ENCODE measurements at places on chromosomes 5 and 9. TPM values are rescaled to one million over a fixed set of nuclear protein-coding genes. Genes with fewer than 3 reads are reported as not detected.

CARD6 gene
- 6.6 TPM for total RNA-seq

GAS1 gene
- 2.3 TPM for total RNA-seq

- no peak overlapping the region for H3K4me3 ChIP-seq
- no peaks in the 10 kb centered on the region for H3K4me1 ChIP-seq
- no peak for DNase-seq
- no peaks in the 10 kb centered on the region for H3K27me3 ChIP-seq
- H3K27ac ChIP-seq = no peak overlapping the region
- H3K36me3 ChIP-seq = peaks cover 3% of the 10 kb centered on the region
These were observed 30.7 kb downstream of the INVS start for GRCh38 chr9:100129772-100130171.

DNA sequence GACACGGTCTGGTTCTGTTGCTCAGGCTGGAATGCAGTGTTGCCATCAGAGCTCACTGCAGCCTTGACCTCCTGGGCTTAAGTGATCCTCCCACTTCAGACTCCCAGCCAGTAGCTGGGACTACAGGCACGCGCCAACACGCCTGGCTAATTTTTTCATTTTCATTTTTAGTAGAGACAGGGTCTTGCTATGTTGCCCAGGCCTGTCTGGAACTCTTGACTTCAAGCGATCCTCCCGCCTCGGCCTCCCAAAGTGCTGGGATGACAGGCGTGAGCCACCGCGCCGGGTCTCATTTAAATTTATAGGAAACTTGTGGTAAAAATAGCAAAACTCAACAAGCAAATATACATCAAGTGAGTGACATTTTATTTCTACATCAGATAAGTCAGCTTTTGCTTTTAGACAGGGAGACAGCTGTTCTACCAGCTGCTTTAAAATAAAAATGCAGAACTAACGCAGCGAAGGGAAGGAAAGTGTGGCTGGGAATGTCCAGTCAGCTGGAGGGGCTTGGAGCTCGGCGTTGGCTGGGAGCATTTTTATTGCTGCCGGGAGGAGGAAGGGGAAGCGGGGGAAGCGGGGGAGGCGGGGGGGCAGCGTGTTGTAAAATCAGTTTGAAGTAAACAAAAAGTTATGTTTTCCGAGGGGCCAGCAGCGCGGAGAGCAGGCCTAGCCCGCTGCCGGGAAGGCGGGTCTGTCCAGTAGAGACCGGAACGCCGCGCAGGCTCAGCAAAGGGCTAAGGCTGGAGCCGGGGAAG lies 707 bp upstream of the ZFYVE16 start:
- no peaks in the 10 kb centered on the region for H3K27me3 ChIP-seq
- no peak for DNase-seq
- H3K4me3 ChIP-seq = peak overlapping the region; percentile 72
- peaks cover 3% of the 10 kb centered on the region for H3K36me3 ChIP-seq
- peak overlapping the region; percentile 94 for H3K27ac ChIP-seq

DNA sequence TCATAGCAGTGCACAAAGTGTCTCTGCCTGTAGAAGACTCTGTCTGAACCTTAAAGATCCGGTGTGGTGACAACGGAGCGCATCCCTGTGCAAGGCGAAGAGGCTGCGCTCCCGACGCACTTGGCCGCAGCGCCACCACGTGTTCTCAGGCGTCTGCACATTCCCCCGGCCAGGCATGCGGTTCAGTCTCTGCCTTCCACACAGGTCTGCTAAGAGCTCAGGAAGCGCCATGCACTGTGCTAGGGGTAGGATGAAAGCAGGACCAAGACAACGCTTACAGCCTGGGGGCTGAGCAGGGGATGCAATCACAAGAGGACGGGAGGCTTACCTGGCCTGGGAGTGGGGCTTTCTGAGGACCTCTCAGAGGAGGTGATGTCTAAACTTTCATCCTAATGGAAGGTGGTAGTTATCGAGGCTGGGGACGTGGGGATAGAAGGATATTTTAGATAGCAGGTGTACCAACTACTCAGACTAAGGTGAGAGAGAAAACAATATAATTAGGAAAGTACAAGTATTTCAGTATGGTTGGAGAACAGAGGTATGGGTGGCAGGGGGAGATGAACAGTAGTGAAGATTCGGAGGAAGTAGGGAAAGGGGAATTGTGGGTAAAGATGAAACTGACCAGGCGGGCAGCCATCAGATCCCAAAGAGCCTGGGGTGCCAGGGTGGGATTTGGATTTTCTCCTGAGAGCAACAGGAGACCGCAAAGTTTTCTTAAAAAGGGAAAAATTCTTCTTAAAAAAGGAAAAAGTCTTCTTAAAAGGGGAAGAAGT lies 13.3 kb downstream of the CAPSL start:
- H3K4me1 ChIP-seq = peaks cover 26% of the 10 kb centered on the region
- no peak overlapping the region for H3K27ac ChIP-seq
- no peaks in the 10 kb centered on the region for H3K27me3 ChIP-seq
- DNase-seq = peak; percentile 67
- H3K4me3 ChIP-seq = no peak overlapping the region

GRCh38 chr5:121239951-121240350 lies 611.7 kb upstream of the FTMT start:
- no peak overlapping the region for H3K4me3 ChIP-seq
- no peak overlapping the region for H3K27ac ChIP-seq
- no peaks in the 10 kb centered on the region for H3K4me1 ChIP-seq
- H3K36me3 ChIP-seq = no peaks in the 10 kb centered on the region

- no peak overlapping the region for H3K27ac ChIP-seq
- no peaks in the 10 kb centered on the region for H3K27me3 ChIP-seq
- H3K4me3 ChIP-seq = no peak overlapping the region
- H3K4me1 ChIP-seq = peaks cover 6% of the 10 kb centered on the region
- DNase-seq = no peak
These were observed 50.3 kb downstream of the RFX3 start for GRCh38 chr9:3475300-3476020.

Data from SJSA1 (cell line).